ENCODE measurements at places on chromosomes 16 and 17. TPM values are rescaled to one million over a fixed set of nuclear protein-coding genes. Genes with fewer than 3 reads are reported as not detected.

CHST6 gene
- 25.4 TPM for total RNA-seq

HBQ1 gene
- total RNA-seq = 1.4 TPM

TUBB3 gene
- total RNA-seq = 275 TPM

TBC1D3C gene
- total RNA-seq = not detected

CSH2 gene
- 0.43 TPM for total RNA-seq

- no peak for DNase-seq
Observed at GRCh38 chr17:44221084-44221861, 1.8 kb upstream of the UBTF start.

DNA sequence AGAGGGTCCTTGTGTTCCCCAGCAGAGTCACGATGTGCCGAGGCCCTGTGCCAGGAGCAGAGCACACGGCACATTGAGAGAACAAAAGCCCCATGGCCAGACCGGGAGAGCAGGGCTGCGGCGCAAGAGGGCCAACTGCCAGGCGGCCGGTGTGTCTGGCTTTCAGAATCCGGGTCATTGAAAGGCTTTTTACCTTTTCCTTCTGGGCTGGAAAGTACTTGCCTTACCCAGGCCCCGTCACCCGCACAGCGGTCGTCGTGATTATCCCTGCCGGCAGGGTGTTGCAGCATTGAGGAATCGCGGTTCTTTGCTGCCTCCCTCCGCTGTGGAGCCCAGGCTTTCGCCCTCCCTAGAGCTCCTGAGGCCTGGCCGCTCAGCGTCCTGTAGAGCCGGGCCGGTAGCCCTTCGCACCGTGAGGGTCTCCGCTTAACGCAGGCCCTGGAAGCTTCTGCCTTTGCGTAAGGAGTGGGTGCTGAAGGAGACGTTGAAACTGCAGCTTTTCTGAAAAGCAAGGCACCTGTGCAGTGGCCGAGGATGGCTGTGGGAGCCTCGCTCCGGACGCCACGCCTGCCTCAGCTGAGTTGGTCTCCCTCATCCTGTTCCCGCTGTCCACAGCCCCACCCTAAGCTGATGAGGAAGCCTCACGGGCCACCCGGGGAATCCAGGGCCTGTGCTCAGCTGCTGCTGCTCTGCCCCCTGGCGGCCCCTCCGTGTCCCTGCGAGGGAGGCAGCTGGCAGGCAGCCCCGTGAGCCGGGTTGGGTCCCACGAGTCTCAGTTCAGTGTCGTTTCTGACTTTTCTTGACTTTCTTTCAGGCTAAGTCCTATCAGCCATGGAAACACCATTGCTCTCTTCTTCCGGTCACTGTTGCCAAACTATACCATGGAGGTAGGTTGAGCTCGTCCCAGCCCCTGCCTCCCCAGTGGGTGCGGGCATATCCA lies 8.6 kb upstream of the MC1R start:
- no peak for DNase-seq

GRCh38 chr17:57662644-57663308 lies 82.3 kb downstream of the CCDC182 start:
- DNase-seq = peak; percentile 97

DNA sequence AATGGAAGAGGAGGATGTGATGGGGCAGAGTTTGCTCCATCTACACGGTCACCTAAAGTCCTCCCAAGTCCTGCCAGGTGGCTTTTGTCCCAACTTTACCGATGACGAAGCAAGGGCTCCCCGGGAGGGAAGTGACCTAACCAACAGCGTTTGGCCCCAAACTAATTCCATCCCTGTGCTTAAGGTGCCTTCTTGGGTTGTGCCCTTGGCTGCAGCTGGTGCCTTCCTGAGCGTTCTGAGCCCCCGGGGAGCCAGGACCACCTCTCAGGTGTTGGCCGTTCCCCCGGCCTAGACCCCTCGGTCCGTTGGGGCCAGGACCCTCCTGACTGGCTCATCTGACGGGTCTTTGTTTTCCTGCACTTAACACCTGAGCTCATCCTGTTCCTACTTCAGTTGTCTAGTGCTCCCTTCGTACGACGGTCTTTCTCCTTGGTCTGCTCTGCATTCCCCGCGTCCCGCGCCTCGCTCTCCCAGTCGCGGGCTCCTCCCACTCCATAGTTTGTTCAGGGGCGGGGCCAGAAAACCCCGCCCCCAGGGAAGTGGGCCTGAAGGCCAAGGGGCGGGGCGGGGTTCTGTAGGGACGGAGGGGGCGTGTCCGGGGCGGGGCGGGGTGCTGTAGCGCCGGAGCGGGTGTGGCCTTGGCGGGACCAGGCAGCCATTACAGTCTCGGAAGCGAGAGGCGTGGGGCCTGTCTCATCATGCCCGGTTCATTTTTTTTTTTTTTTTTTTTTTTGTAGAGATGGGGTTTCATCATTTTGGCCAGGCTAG lies 822 bp upstream of the ZSCAN10 start:
- DNase-seq = peak; percentile 86

DNA sequence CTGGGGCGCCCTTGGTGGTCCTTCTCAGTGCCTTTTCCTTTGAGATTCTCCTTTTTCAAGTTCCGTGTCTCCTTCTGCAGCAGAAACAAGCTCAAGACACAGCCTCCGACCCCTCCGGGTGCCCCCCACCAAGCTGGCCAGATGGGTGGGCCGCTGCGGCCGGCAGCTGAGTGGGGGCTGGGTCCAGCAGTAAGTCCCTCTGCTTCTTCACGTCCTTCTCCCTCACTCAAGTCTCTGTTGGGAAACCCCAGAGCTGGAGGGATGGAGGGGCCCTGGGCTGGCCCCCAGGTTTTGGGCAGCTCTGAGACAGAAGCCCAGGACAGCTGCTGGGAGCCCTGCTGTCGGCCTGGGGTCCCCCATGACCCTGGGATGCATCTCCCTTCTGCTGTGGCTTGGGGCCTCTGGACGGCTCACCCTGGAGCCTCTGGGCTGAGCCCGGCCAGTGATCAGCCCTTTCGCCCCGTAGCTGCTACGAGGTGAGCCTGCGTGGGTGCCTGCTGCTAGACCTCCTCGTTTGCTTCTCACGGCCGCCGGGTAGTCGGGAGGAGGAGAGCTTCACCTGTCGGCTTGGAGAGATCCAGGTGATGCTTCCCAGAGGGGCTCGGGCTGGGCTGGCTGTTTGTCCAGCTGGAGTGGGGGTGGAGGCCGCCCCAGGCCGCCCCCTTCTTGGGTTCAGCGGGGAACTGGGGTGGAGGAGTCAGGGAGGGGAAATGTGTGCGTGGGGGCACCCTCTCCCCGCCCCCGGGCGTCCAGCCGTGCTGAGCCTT lies 10.7 kb downstream of the ENGASE start:
- no peak for DNase-seq

DNA sequence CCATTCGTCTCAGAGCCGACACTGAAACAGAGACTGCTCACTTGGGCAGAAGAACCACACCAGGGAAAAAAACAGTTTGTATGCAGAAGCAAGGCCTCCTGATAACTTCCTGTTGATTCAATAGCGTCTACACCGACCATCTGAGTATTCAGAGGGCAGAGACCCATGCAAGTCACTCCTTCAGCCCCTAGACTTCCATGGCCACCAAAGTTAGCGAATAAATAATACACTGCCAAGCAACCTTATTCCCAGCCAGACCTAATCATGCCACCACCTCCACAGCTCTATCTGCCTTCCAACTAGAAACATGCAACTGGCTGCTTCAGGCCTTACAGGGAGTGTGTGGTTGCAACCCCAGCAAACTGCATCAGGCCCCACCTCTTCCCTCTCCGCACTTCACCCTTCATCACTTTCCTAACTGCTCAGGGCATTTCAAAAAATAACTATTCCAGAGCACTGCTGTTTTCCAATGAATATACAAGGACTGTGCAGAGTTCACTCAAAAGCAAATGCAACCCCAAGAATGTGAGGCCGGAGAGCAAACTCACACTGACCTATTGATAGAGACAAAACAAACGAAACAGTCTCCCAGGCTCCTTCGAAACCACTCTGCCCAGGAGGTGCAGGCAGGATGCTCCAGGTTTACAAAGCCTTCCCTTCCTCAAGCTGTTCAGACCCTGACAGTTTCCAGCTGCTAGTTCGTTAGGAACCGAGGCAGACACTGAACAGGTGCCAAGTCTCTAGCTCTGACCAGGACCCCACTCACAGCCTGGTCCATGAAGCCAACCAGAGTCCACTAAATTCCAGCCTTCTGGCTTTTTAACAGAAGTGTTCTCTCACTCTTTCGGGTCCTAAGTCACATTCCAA lies 3.6 kb downstream of the USP7 start:
- no peak for DNase-seq

GRCh38 chr17:9684955-9685621 lies 39.8 kb downstream of the USP43 start:
- no peak for DNase-seq

DNA sequence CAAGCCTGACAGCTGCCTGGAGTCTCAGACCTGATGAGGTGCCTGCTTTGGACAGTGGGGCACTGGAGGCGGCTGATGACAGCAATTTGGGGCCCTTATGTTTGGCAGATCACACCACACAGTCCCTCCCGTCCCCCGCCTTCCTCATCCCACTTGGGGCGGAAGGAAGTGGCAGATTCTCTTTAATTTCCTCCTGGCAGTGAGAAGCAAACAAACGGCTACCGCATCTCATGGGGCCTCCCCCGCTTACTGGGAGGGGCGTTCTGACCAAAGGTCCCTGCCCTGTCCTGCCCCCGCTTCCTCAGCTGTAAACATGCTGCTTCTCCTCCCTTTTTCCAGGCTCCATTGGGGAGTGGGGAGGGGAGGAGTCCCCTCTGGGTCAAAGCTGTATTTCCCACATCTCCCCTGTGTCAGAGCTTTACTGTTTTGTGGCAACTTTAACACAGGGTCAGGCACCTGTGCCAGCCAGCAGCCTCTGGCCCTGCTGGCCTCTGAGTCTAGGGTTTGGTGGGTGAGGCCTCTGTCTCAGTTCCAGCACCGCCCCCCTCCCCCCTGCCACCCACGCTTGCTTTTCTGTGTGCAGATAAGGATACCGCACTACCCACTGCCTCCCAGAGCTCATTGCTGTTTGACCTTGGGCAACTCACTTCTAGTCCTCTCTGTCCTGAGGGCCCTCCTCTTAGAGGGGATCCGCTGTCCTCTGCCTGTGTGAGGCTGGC lies 5.4 kb upstream of the NFATC3 start:
- DNase-seq = peak; percentile 40

DNA sequence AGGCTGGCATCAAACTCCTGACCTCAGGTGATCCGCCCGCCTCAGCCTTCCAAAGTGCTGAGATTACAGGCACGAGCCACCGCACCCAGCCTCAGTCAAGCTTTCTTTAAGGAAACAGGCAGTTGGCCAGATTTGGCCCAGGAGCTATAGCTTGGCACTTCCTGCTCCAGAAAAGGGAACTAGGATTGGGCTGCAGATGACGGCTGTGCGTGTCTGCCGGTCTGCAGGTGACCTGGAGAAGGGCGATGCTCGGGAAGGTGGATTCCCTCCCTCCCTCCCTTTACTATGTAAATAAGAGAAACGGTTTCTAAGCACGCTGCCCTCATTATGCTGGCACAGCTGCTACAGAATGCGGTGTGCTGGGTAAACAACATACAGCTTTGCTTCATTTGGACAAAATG lies 215.9 kb downstream of the RPTOR start:
- no peak for DNase-seq

- no peak for DNase-seq
Observed at GRCh38 chr16:66266436-66267291, 99.8 kb upstream of the CDH5 start.

- DNase-seq = no peak
Observed at GRCh38 chr17:64315032-64315490, 52.0 kb upstream of the TEX2 start.

DNA sequence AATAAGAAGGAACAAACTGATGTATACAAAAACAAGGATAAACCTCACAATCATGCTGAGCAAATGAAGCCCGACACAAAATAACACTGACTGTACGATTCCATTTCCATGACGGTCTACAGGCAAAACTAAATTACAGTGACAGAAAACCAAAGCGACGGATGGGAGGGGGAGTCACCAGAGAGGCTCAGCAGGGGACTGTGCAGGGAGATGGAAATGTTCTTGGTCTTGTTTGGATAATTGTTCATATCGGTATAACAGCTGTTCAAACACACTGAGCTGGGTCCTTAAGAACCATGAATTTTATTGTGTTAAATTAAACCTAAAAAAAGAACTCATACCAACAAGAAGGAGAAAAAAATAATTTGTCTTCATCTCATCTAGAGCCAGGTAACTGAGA lies 97.8 kb downstream of the NXN start:
- DNase-seq = no peak

DNA sequence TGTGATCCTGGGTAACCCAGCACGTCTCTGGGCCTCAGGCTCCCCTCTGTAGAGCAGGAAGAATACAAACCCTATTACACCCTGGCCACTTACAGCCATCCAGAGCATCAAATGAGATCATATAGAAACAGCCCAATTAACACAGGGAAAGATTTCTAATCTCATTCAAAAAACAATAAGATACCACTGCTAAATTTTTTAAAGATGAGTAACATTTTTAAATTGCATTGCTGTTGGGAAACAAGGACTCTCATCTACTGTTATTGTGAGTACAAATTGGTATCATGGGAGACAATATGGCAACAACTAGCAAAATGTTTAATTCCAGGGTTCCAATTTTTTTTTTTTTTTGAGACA lies 41.1 kb downstream of the SRL start:
- DNase-seq = no peak

DNA sequence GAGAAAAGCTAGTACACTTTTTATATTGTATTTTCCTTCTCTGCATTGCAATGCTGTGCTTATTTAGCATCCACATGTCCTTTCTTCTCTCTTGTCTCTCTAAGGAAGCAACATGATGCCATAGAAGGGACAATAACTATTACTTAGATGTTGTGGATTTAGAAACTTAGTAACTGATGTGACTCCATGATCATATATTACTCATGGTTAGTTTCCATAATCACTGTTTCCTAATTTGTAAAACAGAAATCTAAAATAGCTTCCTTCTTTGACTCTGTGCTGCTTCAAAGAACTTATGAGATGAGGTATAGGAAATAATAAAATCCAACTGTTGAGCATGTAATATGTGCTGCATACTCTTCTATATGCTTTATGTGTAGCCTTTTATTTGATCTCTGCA lies 6.6 kb upstream of the ABCA5 start:
- no peak for DNase-seq

GRCh38 chr16:58047557-58048348 lies 22.2 kb downstream of the MMP15 start:
- no peak for DNase-seq

DNA sequence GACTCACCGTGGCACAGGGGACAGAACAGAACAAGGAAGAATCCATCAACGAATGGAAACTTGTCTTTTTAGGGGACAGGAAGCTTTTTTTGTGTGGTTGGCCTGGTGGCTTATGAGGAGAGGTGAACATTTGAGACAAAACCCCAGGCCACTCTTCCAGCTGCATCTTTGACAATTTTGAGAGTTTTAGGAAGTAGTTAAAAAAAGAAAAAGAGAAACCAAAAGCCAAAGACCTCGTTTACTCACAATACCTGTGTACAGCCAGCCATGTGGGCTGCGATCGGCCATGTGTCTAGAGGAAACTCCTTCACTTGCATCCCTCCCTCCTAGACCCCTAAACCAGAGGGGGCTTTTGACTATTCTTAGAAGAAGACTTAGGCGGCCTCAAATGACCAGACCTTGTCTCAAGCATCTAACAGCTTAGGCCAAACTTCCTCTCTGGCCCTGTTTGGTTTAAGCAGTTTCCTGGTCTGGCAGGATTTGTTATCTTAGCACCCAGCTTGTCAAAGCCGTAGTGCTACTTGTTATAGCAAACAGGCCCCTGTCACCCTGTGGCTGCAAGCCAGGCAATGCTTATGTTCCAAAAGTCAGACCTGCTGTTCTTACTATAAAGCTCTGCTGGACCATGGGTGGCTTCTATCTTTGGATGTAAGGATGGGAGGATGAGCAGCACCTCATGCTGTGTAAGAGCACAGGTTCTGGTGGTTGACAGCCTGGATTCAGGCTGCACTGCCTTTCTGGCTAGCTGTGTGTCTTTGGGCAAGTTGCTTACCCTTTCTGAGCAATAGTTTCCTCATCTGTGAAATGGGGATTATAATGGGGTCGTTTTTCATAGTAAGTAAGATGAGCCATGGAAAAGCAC lies 17.7 kb downstream of the KSR1 start:
- no peak for DNase-seq

Measured in H1 (cell line).